ENCODE measurements at places on chromosomes 4 and X.

- DNase-seq = no peak
Observed at GRCh38 chrX:54560411-54560810, 30.4 kb downstream of the GNL3L start.

DNA sequence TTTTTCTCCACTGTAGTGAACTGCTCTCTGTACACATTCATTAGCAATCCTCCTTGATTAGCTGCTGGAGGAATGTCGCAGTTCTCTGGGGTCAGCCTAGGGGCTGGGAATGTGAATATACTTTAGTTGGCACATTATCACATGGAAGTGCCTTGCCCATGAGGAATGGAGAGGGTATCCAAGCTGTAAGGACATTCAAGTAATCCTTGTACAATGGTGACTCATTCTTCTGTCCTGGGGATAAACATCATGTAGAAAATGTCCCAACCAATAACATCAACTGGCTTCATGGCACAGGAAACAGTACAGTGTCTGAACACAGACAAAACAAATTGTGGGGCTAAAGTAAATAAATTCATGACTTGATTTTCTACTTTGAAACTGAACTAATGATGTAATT, 147.1 kb downstream of the GLRA2 start:
- DNase-seq = no peak

- DNase-seq = no peak
Observed at GRCh38 chr4:75040703-75041102, 107.8 kb downstream of the PARM1 start.

DNA sequence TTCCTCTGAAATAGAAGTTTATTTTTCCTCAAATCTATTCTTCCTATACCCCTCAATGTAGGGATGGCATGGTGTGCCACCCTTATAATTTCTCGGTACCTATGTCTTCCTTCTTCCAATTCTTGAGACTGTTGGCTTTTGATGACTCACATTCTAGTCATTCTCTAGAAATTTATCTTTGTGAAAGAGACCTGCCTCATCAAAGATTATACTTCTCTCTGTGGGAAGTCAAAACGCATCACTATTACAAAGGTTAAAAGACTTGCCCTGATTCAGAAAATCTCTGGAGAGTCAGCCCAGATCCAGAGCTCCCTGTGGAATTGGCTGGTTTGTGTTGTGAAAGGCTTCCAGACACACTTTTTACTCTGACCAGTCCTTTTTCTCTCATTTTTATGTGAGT, 65.9 kb upstream of the FSTL5 start:
- no peak for DNase-seq

DNA sequence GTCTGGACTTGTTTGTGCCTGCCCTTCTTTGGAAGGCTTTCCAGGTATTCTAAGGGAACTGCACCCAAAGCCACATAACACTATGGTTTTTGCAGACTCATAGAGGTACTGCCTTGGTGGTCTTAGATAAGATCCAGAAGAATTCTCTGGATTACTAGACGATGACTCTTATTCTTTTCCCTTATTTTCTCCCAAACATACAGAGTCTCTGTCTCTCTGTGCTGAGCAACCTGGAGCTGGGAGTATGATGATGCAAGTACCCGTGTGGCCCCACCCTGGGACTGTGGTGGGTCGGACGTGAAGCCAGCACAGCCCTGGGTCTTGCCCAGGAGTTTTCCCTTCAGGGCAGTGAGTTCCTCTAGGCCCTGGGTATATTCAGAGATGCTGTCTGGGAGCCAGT, 1342.4 kb upstream of the TENM3 start:
- no peak for DNase-seq

- no peak for DNase-seq
Observed at GRCh38 chr4:48594180-48594579, 104.1 kb downstream of the ZAR1 start.

GRCh38 chr4:139934708-139935195, 219.2 kb downstream of the MAML3 start:
- DNase-seq = no peak

DNA sequence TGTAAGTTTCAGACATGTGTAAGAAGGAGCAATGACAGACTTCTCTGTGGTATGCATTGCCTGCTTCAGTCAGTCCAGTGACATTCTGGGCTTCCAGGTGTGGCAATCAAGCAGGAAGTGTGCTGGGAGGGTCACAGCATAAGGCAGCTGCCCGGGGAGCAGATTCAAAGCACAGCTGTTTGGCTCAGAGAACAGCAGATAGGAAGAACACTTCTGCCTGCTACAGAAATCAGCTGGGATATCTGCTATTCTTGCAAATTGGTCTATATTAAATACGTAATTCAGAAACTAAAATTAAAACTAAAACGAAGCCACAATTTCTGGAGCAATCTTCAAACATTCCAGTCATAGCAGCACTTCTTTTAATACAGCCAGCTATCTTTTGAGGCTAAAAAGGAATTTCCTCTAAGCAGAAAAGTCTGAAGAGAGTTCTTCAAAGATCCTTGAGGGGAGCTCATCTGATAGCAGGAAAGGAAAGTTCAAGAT, 47.5 kb upstream of the GALNT7 start:
- no peak for DNase-seq

GRCh38 chrX:2965965-2966364, 36.8 kb upstream of the ARSD start:
- DNase-seq = no peak

DNA sequence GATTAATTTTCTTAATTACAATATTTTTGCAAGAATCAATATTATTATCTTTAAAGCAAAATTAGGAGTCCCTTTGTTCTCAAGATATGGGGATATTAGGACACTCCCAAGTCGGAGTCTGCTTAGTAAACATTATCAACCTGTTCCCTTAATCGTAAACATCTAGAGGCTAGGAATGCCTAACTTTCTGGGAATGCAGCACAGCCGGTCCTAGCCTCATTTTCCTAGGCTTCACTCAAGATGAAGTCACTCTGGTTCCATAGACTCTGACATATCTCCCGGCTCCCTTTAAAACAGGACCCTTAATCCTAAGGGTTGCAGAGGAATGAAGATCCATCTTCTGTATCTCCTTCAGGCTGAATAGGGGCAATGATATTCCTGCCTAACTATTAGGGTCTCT, 367.6 kb downstream of the GPM6A start:
- no peak for DNase-seq

DNA sequence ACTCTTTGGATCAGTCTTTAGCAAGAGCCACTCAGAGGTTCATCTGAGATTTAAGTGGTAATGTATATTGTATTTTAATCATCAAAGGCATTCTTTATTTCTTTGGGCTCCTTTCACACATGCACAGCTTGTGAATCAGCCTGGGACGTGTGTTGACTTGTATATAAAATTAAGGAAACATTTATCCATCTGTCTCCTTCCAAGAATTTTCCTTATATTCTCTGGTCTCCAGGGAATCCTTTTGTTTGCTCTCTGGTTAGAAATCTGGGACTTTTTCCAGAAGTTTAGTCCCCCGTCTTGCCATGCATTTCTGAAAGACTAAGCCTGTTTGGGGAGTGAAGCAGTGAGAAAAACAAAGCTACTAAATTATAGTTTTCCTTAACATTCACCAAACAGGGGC, 212.3 kb downstream of the DCAF12L2 start:
- no peak for DNase-seq

DNA sequence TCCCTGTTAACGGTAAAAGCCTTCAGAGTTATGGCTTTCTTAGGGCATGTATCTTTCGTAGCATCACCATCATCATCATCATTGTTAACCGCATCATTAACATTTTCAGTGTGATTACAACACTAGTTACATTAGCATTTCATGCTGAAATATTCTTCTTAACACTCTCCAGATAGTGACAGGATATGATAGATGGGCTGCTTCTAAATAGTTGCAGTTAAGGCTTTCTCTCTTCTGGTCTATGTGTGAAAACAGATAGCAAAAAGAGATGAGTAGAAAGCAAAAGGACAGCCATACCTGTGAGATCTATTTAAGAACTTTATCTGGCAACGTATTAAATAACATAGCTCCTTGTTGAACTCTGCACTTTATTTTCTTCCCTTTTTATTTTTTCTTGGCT, 1069.8 kb downstream of the ADGRL3 start:
- no peak for DNase-seq

- DNase-seq = no peak
Observed at GRCh38 chr4:5079581-5079980, 28.3 kb downstream of the STK32B start.

GRCh38 chrX:22110729-22111494, 78.8 kb downstream of the PHEX start:
- DNase-seq = no peak

DNA sequence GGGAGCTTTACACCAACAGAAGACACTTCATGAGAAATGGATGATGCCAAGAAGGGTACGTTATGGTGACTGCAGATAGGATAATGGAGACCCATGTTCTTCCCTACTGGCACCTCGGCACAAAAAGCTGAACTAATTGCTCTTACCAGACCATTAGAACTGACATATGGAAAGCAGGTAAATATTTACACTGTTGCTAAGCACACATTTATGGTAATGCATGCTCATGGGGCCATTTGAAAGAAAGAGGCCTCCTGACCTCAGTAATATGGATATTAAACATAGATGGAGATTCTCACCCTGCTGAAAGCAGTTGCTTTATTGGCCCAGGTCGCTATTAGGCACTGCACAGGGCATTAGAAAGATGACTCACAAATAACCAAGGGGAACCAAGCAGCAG, 1759.6 kb downstream of the C4orf33 start:
- no peak for DNase-seq

- DNase-seq = no peak
Observed at GRCh38 chrX:6856471-6856870, 291.0 kb upstream of the STS start.

- no peak for DNase-seq
Observed at GRCh38 chr4:81912376-81913030, 440.8 kb upstream of the RASGEF1B start.

- DNase-seq = no peak
Observed at GRCh38 chr4:8029689-8030088, 90.0 kb upstream of the AFAP1 start.

GRCh38 chr4:6989331-6989923, 53.7 kb upstream of the TADA2B start:
- no peak for DNase-seq

- DNase-seq = no peak
Observed at GRCh38 chrX:44039556-44039955, 66.4 kb upstream of the NDP start.

- DNase-seq = no peak
Observed at GRCh38 chrX:143642426-143642825, 6.5 kb upstream of the SLITRK4 start.

DNA sequence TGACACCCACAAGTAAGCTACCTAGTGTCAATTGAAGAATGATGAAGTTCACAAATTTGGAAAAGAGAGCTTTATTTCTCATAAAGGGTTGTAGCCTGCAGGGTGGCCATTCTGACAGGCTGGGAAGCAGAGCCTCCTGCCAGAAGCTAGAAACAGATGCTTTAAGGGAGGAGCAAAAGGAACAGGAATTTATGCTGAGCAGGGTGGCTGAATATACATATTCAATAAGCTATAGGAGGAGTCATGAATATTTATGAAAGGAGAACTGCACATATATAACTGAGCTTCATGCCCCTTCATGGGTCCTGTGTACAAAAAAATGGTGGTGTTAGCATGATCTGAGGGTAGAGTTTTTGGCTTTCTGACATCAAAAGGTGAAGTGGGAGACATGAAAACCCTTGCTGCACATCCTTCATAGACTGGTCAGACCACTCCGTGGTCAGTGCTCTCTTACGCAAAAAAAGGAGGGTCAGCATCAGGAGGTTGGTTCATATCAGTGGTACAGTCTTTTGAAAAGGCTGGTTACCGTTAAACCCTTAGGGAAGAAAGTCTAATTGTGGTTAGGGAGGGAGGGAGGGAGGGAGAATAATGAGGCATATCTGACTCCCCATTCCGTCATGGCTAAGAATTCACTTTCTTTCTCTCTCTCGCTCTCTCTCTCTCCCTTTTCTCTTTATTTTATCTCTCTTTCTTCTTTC, 121.4 kb downstream of the LUZP4 start:
- no peak for DNase-seq

GRCh38 chrX:154436374-154436982, 476 bp upstream of the GDI1 start:
- DNase-seq = no peak

DNA sequence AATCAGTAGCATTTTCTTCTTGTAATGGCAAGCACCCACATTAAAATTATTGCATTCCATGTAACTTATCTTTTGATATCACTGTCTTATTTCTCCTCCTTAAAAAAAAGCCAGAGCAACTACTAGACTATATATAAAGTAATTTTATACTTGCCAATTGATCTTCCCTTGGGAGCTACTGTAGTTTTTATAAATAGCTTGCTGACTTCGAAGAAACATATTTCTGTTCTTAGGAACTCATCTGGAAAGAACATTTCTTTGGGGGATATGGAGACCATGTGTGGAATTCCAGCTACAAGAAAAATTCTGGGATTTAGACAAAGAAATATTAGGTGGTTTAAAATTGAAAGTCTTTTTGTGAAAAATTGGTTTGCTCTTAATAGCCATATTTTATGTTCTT, 94.9 kb downstream of the BMPR1B start:
- no peak for DNase-seq

- DNase-seq = no peak
Observed at GRCh38 chrX:132613801-132614200, 125.0 kb upstream of the MBNL3 start.

- peak; percentile 61 for DNase-seq
Observed at GRCh38 chrX:134626434-134626833, 31.8 kb downstream of the PLAC1 start.

DNA sequence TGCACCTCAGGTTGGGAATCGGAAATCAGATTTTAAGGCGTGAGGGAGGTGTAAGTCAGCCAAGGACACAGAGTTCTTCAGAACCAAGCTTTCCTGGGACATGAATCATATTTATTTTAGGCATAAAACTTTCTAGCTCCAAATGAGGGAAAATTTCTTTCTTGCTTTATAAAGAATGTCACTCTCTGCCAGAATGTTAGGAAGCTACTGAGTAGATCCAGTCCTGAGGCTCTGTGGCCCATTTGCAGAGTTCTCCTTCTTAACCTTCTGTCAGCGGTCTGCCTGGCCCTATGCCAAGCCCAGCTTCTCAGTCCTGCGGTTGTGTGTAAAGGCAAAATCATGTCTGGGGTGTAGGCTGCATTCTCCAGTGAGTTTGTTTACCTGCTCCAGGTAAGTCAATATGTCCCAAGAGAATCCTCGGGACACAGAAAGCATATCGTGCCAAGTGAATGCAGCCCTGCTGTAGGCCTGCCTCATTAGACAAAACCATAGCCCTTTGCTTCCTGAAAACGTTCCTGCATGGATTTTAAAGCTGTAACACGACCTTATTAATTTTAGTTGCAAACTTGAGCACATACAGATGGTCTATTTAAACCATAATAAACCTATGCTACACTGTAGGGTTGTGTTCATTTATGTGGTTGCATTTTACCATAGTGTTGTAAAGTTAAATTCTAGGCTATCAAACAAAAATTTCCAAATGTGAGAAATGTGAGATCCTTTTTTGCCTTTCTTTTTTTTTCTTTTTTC, 29.2 kb upstream of the CCNI start:
- peak; percentile 88 for DNase-seq

- no peak for DNase-seq
Observed at GRCh38 chr4:39037941-39038340, 5.7 kb upstream of the TMEM156 start.

GRCh38 chr4:95095348-95095974, 337.7 kb downstream of the BMPR1B start:
- DNase-seq = no peak

All from tibial artery (tissue), 4 donors.